Inflammatory macrophage treated with lipopolysaccharide for 1 hour (primary cell): ENCODE measurements at places on chromosomes 2 and 18.

DNA sequence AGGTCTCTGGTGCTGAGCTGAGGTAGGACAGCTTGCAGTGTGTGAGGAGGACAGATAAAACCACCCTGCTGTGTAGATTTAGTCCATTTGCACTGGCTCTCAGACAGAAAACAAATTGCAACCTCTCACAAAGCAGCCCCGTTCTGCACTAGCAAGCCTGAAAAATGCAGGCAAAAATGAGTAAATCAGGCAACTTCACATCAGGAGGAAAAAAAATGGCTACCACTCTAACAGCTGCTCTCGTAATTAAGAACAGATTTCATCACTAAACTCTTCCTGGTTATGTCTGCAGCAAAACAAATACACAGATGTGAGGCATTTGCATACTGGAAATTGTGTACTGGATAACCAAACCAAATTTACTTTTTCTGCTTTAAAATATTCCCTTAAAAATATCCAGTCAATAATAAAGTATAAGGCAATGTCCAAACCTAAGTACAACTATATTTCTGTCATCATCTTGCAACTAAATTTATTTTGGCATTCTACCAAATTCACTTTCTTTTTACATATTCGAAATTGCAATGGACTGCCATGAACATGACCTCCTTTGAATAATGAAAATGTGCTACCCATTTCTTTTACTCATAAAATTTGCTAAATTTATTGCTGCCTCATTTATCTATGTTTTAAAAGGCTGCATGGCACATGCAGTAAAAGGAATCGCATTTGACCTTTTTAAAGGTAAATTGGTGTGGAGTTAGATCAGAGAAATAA, 157.4 kb downstream of the AFF3 start:
- DNase-seq = no peak

DNA sequence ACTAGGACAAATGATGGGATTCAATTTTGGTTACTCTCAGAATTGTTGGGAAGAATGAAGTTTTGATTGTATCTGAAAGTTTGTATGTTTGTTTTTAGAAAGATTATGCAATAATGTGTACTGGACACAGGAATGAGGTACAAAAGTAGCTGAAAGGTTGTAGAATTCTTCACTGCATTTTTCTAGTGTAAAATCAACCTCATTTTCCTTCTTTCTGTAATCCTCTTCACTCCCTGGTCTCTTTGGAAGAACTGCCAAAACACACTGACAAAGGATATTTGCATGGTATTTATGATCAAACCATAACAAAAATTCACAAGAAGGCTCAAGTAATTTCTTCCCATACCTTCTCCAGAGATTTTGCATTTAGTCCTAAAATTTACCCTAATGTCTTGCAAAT, 110.7 kb downstream of the ZEB2 start:
- no peak for DNase-seq

GRCh38 chr2:48197618-48198017, 291.3 kb upstream of the FBXO11 start:
- no peak for DNase-seq

DNA sequence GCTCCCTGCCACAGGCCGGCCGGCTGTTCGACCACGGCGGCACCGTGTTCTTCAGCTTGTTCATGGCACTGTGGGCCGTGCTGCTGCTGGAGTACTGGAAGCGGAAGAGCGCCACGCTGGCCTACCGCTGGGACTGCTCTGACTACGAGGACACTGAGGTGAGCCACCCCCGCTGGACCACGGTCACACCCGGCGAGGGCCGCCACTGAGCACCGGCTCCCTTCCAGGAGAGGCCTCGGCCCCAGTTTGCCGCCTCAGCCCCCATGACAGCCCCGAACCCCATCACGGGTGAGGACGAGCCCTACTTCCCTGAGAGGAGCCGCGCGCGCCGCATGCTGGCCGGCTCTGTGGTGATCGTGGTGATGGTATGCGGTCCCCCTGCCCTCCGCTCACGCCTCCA, 20.8 kb downstream of the ANO7 start:
- no peak for DNase-seq

- DNase-seq = no peak
Observed at GRCh38 chr2:239544143-239544917, 143.5 kb upstream of the HDAC4 start.

- DNase-seq = peak; percentile 84
Observed at GRCh38 chr18:12702221-12703095, at the start of the genes CEP76 and PSMG2. TSS of gene CEP76 (minus strand) at chr18:12702723. CDS start at chr18:12702548, 175 bp downstream. TSS of gene PSMG2 (plus strand) at chr18:12703042. CDS start at chr18:12703108, 66 bp downstream.
